ENCODE measurements at places on chromosomes 2 and 18.

GRCh38 chr2:212097001-212097400 is 441.6 kb downstream of the ERBB4 start:
- DNase-seq = no peak

GRCh38 chr2:178553047-178553446 is 72.8 kb downstream of the PLEKHA3 start:
- peak; percentile 34 for DNase-seq

DNA sequence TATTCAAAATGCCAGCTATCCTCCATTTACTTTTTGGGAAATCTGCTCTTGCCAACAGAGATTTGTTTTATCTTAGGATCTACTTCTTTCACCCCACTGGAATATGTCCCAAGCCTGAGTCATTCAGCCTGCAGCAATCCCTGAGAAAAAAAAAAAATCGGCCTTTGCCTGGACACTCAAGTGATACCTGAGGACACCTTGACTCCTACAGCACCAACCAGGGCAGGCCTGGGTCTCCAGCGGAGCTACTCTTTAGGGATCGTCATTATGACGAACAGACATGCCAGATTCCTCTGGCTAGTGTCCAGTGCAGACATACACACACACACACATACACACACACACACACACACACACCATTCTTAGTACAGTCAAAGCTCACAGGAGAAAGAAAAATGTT is 2.2 kb upstream of the UGT1A6 start:
- no peak for DNase-seq

DNA sequence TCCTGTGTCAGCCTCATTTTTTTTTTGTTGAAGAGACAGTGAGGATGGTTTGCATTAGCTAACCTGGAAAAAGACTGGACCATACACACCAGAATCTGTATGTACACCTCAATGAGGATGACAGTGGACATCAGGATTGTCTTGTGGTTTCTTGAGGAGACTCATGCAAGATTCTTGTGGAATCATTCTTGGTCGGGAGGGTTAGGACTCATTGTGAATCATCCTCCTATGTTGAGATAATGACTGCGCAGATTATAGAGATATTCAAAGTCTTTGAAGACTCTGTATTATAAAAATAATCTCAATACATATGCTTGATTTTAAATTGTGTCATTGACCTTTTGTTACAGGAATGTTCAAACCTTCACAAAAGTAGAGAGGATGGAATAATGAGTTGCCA is 49.1 kb upstream of the DOCK10 start:
- no peak for DNase-seq

DNA sequence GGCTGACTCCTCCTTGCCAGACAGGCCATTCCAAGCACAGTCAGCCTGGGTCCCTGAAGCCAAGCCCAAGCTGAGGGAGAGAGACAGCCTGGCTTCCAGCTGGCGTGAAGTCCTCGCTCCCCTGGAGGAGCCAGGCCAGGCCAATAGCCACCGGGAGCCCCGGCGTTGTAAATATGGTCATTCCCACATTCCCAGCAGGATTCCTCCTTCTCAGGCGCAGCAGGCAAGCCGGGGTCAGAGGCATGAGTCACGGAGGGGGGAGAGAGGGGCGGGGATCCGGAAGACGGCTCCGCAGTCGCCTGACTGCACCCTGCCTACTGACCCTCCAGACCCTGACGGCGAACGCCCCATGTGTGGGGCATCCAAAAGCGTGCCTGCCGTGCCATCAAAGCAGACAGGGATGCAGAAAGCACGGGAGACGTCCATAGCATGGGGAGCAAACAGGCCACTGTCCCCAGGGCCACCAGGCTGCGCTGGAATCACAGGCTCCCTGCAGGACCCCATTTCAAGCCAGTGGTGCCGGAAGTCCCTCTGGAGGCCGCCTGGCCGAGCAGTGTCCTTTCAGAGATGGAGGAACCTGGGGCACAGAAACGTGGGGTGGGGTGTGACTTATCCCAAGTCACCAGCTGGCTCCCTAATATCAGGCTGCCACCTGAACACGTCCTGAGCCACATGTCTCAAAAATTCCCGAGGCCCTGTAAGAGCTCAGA is 48.2 kb downstream of the TWIST2 start:
- peak; percentile 87 for DNase-seq

- DNase-seq = peak; percentile 89
Measured at GRCh38 chr2:45237850-45238542, 228.7 kb upstream of the SIX2 start.

GRCh38 chr2:39571111-39571731 is 94.5 kb upstream of the TMEM178A start:
- DNase-seq = no peak

DNA sequence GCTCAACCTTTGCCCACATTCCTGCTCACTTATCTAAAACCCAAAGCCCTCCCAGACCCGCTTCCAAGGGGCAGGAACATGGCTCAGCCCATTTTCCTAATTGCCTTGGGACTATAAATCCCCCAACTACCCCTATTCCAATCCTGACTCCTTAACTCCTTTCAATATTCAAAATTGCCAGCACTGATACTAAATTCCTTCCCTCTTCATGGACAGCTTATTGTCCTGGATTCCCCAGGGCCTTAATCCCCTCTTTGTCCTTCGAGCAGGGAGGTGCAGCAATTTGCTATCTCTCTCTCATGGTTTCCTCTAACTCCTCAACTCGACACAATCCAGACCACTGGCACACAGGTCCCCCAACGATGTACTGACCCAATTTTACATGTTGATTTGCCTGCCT is 99.1 kb downstream of the SLC25A12 start:
- no peak for DNase-seq

DNA sequence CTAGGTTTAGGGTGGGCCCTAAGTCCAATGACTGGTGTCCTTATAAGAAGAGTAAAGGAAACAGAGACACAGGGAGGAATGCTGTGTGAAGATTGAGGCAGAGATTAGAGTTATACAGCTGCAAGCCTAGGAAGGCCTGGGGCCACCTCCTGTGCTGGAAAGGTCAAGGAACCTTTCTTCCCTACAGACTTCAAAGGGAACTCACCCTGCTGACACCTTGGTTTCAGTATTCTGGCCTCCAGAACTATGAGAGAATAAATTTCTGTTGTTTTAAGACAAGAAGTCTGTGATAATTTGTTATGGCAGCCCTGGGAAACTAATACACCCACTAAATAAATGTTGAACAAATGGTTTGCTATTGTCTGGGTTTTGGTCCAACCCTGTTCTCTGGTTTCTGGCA is 102.3 kb upstream of the NEUROD1 start:
- DNase-seq = no peak

DNA sequence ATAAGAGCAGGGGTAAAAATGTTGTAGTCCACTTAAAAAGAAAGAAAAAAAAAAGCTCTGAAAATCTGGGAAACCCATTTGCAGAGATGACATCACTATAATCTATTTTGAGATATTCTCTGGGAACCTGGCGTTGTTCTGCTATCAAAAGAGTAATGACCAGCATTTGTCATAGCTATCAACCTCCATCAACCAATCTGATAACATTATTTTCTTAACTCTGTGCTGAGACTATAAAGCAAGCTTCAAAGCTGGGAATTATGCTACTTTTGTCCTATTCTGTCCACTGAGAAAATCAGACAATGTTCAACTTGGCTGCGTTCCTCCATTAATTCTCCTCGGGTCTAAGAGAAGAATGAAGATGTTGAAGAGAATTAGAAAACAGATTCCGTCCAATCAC is 107.5 kb downstream of the STK39 start:
- no peak for DNase-seq

DNA sequence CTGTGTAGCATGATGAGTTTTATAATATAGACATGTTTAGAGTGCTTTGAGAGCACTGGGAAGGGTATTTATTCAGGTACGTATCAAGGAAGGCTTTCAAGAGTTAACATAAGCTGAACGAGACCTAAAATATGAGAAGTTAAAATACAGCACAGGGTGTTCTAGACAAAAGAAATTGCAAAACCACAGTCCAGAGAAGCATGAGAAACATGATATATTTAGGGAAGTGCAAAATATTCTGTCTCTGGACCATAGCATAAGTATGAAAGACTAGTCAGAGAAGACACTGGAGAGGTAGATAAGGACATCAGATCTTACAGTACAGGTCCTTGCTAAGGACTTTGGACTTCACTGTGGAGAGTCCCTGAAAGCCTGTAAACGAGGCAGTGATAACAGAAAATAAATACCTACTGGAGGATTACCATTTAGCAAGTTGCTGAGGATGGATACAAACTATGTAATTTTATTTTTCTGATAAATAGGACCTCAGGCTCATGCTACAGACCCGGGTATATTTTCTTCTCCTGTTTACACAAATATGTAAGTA is 43.7 kb downstream of the FSIP2 start:
- DNase-seq = no peak

DNA sequence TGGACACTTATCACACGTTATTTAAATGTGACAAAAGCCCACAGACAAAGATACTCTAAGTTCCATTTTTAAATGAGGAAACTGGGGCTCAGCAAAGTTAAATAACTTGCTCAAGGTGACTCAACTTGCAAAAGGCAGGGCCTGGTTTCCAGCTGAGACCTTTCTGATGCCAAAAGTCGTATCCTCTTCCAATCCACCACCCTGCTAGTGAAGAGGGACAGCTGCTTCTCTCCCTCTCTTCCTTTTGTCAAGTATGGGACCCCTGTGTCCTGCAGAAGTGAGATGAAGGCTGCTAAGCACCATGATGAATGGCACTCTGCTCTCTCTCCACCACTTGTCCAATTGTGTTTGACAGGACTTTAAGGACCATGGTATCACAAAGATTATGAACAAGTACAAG is 140.9 kb downstream of the DYM start:
- DNase-seq = no peak

- DNase-seq = no peak
Measured at GRCh38 chr2:19900931-19901441, 797 bp downstream of the TTC32 start.

DNA sequence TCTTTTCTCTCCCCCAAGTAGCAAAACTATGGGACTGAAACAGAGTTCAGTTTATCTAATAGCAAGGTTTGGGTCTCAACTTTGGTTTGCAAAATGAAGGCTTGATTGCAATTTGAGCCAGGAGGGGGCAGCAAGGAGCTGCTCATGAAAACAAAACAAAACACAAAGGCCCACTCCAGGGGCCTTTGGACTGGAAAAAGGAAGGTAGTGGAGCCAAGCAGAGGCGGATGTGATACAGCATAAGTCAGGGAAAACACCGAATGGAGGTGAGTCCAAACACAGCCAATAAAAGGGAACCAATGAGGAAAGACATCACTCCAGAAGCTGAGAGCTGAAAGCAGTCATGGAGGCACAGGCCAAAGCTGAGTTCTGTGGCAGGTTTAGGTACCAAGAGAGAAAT is 799.7 kb upstream of the ACVR2A start:
- peak; percentile 28 for DNase-seq

DNA sequence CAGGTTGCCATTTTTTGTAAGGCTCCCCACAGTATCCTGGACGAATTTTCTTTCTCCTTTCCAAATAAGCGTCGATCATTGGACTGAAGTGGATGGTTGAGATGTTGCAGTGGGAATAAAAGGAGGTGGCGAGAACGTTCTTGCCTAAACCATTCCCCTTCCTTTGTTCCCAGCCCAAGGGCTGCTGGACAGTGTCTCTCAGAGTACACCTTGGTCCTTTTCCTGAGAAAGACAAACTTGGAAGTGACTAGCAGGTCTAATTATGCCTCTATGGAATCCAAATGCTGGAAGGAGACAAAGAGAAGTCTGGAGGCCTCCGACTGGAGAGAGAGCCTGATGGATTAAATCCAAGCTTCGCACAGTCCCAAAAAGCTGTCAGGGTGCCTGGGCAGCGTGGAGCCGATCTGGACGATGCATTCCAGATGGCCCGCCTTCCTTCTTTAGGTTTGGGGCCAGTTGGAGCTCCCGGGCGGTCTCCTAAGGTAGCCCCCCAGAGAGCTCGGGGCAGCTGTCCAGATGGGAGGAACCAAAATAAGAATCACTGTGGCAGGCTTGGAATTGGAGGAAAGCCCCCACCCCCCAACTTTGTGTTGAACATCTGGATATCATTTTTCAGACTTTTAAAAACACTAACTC is 186.8 kb downstream of the TMEM247 start:
- DNase-seq = no peak

DNA sequence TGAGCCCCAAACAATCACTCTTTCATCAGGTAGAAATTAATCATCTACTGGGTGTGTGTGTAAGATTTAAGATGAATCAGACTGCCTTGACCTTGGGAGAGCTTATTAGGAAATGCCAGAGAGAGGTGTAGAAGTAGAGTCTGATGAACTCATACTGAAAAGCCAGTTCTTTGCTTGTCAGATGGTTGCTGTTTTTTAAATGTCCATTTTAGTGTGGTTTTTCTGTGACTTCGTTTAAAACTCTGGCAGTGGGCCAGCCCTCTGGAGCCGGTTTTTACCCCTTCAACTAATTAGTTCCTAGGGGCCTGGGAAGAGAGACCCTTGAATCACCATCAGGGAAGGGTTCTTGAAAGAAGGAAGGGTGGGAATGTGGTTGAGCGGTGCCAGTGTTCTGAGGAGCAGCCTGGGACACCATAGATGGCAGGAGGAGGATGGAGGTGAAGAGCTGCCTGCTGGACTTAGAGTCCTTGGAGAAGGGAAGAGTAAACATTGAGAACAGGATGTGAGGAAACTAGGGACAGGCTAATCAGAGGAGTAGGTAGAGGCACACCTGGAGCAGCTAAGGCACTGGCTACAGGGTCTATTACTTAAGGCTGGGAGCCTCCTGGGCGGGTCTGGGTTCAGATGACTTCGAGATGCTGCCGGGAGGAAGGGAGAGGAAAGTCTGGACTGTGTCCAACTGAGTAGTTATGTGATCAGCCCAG is 66.1 kb downstream of the LRRFIP1 start:
- DNase-seq = no peak

DNA sequence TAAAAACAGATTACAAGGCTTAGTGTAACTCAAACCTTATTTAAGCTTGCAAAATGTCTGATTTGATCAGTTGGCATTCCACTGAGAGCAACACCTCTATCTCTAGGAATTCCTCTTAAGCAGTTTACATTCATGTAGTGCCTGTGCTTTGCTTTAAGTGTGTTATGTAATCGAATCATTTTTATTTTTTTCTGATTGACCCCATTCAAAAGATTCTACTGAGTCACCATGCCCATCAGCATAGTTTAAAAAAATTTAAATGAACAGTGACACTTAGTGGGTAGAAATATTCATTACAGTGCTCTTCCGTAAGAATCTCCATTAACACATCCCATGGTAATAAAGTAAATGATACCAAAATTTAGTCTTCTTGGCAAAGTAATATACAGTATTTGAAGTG is 67.8 kb upstream of the SLC4A10 start:
- no peak for DNase-seq

DNA sequence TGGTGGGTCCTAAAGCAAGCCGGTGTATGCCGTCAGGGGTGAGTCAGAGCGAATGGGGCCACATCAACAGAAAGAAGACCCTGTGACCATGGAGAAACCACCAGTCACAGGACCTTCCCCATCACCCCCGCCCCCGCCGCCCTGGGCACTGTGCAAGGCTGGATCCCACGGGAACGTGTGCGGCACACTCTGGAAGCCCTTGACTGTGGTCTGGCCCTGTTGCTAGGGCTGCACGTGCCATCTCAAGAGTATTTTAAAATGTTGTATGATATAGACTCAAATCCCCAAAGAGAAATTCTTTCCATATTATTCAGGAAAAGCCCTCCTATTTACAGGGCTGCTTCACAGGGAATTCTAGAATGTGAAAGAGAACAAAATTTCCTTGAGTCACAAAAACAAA is 174.8 kb downstream of the BCL2 start:
- no peak for DNase-seq

GRCh38 chr2:223058952-223059716 is 7.1 kb downstream of the KCNE4 start:
- DNase-seq = no peak
